DMS153 (cell line): ENCODE measurements at places on chromosomes 13 and 19.
A peak's percentile ranks its signal among the peaks of the same experiment; 100 is the strongest.

DNA sequence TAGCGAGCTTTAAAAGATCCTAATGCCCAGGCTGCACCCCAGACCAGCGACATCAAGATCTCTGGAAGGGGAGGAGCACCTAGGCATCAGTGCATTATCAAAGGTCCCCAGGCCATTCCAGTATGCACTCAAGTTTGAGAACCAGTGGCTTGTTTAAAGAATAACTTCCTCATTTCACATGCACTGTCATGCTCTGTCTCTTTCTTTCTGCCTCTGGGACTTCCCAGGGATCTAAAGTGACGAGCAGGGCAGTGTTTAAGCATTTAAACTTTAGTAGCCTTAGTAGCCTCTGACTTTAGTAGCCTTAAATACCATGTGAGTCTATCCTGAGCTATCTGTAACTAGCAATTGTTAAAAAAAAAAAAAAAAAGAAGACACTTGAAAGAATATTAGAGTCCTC lies 8.9 kb upstream of the FARP1 start:
- no peak for DNase-seq

DNA sequence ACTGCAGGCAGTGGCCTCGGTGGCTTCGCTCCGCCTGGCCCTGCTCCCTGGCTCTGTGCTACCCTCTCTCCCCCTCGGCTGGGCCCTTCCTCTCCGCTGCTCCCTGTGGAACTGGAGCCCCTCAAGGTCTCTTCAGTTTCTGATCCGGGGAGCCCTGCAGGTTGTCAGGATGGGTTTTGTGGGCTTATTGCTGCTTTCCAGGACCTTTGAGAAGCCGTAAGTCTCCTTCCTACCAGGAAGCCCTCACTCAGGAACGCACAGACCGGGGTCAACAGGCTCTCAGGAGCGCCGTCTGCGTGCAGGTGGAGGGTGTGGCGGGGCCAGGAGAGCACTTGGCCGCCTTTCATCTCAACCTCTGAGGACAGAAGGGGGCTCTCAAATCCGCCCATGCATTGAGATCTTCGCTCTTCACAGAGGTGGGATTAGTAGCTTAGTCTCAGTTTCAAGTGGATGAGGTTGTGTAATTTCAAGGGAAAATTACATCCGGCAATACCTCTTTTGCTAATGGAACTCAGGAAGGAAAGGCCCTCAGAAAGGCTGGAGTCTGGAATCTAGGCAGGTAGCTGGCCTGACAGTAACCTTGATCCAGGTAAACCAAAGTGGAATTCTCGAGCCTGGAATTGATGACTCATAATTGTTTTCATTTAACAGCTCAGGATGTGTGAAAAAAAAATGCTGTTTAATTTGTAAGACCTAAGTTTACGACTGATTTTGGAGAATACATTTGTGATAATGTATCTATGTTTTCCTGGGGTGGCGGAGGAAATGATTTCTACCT lies 102.0 kb downstream of the ATP11A start:
- DNase-seq: peak; percentile 44

- peak; percentile 79 for DNase-seq
These were observed 22.5 kb downstream of the LGALS16 start for GRCh38 chr19:39677961-39678889.

DNA sequence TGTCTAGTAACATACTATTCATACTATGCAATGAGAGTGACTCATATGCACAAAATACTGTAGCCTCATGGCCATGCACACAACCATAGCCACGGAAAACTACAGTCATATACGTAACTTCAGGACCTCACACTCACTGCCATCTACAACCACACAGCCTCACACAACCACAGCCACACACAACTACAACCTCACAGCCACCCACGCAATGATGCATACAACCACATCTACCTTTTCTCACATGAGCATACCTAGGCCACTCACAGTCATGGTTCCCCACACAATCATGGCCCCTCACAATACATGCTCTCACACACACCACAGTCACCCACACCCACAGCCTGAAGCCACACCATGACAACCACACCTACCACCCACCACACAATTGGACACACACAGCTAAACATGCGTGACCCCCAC lies 8.7 kb upstream of the TNFSF14 start:
- no peak for DNase-seq
